ENCODE measurements at places on chromosomes 2 and 18.

DNA sequence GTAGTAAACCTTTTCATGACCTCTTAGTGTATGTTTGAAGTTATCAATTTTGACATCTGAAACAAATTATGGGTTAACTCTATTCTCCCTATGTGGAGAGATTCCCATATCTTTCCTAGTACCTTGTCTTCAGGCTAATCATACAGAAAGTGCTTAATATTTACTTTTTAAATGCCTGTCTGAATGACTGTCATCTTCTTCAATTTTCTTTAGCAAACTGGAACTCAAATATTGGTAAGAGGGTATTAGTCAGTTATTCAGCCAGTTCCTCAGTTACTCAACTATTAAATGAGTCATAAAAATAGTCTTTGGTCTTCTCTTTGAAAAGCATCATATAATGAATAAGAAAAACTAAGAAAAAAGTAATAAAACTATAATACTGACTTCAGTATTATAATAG, 1038.0 kb upstream of the PIK3C3 start:
- no peak for DNase-seq

GRCh38 chr2:173037245-173038120, 38.2 kb upstream of the MAP3K20 start:
- no peak for DNase-seq

GRCh38 chr2:9201185-9201891, 5.3 kb upstream of the ASAP2 start:
- DNase-seq = no peak

- no peak for DNase-seq
Measured at GRCh38 chr2:100018341-100019193, 123.8 kb downstream of the AFF3 start.

DNA sequence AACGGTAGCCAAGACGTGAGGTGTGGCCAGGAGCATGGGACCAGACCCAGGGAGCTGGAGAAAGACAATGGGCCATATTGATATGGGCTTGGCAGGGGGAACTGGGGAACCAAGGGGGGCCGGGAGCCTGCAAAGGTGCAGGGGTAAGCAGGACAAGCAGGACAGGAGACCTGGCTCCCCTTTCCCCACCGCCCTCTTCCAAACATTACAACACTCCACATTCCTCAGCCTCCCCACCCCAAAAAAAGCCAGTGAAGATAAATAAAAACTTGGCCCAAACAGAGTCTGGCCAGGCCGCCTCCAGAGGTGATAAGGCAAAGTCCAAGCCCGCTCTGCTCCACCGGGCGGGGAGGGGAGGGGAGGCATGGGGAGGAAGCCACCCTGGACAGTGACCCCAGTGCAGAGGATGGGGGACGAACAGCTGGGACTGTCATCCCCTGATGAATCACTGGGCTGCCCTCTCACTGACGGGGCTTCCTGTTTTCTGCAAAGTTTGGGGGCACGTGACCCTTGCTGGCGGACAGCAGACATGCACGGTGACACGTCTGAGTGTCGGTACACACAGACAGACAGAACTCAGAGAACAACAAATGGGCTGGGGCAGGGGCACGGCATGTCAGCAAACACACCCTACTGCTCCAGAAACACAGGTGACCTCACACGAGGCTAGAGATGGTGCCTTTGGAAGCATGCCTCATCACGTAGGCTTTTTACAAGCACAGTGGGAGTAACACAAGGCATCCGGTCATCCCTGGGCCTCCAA, 100.2 kb downstream of the TNS1 start:
- no peak for DNase-seq

- no peak for DNase-seq
Measured at GRCh38 chr2:110903548-110903947, 171.2 kb downstream of the ACOXL start.

GRCh38 chr2:234579231-234579962, 82.5 kb upstream of the ARL4C start:
- no peak for DNase-seq

DNA sequence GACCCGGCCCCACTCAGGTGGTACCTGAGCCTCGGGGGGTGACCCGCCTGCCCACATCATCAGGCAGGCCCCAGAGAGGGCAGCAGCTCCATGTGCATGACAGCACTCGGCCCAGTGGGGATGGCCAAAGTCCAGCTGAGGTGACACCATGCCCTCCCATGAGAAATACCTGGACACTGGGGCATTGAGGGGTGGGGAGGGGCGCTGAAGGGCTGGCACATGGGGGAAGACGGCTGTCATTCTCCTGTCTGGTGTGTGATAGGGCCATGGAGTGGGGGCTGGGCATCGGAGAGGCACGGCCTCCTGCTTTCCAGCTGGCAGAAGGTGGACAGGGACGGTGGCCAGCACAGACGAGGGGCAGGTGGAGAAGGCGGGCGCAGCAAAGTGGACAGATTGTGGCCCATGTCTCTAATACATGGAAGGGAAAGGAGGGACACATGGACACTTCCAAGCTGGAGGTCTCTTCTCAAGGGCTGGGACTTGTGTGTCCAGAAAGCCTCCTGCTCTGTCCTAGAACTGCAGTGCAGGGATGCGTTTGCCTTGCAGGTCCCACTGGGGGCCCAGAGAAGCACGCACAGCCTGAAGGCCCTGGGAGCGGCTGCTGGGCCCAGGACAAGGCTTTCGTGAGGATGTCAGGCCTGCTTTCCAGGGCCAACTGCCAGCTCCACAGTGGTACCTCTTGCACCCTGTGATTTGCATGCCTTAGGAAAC, 302.2 kb downstream of the NDUFA10 start:
- DNase-seq = no peak

DNA sequence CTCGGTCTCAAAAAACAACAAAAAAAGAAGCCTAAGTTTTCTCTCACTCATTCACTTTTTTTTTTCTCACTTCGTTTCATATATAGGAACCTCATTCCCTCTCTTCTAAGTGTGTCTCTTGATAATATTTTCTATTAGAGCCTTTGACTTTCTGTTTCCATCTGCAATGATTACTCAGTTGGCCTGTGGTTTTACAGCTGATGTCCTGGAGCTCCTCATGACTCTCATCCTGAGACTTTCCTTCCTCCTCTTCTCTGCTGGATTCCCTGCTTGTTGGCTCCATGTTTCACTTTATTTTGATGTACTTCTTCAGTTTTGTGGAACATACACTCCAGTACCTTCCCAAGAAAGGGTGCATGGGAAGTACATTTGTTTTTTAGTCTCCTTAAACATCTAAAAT, 154.2 kb upstream of the GATA6 start:
- DNase-seq = no peak

DNA sequence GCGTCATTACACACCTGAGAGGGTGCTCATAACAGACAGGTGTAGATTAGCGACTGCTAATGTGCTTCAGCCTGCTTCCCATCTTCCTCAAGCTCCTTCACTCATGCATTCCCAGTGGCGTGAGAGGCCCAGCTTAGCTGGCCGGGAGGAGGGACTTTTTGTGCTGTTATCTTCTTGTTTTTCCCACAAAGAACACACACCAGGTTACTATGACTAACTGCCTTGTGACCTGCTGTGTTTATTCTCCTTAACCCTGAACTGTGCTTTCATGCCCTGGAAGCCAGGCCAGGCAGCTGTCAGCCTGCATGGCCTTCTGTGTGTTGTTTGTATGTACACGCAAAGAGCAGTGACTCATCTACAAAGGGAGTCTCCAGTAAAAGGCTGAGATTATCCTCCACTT, 143.8 kb downstream of the PIEZO2 start:
- no peak for DNase-seq

- DNase-seq = no peak
Measured at GRCh38 chr2:6924924-6925409, 7.8 kb downstream of the RNF144A start.

- DNase-seq = no peak
Measured at GRCh38 chr2:221423210-221423804, 148.8 kb downstream of the EPHA4 start.

GRCh38 chr2:145066151-145066661, 546.3 kb upstream of the ZEB2 start:
- no peak for DNase-seq

DNA sequence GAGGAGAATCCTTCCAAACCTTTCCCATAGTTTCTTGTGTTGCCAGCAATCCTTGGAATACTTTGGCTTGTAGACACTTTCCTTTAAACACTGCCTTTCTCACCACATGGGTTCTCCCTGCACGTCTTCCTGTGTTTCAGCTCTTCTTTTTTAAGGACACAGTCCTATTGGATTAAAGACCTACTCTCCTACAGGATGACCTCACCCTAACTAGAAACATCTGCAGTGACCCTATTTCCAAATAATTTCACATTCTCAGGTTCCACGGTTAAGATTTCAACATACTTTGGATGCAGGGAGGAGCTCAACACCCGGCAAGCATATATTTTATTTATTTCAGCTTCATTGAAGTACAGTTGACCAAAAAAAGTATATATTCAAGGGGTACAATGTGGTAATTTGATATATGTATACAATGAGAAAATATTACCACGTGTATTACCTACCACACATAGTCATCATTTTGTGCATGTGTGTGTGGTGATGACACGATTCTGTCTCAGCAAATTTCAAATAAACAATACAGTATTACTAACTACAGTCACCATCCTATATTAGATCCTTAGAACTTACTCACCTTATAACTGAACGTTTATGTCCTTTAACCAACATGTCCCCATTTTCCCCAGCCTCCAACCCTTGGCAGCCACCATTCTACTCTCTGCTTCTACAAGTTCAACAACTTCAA, 745.0 kb downstream of the CBLN2 start:
- no peak for DNase-seq

DNA sequence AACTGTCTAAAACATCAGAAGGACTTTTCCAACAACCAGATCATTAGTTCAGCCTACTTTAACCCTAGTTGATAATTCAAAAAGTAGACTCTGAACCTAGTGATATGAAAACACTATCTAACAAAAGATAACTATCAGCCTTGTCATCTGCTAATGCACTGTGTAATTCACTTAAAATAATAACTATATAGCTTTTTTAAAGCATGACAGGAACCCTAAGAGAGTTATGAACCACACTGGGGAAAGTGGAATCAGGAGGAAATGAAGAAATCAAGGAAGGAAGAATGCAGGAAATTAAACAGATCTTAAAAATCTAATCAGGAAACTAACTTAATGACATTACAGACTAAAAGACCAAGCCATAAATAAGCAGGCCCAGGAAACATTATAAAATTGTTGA, 9.0 kb downstream of the B4GALT6 start:
- no peak for DNase-seq

DNA sequence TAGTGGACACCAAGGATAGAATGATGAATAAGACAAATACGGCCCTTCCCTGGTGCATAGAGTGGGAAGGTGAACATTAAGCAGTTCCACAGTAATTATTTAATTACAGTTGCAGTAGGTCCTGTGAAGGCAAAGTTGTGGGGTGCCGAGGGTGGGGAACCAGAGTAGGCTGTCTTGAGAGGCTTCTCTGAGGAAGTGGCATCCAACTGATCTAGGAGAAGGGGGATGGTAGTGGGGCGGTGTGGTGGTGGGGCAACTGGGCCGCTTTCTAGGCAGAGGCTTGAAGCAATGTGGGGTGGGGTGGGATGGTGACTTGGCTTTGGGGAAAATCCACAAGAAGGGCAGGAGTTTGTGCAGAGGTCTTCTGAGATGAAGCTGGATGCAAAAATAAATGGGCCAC, 11.7 kb downstream of the ACSL3 start:
- no peak for DNase-seq

DNA sequence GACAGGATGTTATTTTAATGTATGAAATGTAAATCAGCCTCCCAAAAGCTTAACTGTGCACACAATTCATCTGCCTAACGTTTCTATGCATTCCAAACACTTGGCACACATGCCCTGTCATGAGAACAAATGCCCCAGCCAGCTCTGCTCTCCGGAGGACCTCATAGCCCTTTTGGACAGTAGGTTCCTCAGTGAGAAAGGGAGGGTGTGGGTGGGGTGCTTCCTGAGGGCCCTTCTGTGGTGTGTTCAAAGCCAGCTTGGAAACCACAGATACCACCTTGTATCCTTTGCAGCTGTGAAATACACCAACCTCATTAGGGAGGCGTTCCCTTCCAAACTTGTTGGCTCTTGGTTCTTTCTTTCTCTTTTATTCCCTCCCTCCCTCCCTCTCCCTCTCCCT, 102.2 kb upstream of the ASB18 start:
- DNase-seq = peak; percentile 60

DNA sequence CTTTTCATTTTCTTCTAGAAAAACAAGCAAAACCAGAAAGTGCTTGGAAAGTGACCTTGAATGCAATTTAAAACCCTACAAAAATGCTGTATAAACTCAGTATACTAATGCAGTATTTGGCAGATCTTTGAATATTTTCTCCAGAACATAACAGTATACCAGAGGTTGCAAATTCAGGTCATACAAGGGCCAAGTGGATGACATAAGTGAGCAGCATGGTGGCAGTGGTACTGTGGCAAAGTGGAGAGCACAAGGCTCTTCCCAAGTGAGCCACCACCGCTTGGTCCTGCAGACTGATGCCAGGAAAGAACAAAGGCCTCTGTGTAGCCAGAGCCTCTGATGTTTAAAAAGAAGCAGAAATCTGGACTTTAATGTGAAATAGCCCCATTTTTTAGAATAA, 33.1 kb downstream of the METTL4 start:
- no peak for DNase-seq

DNA sequence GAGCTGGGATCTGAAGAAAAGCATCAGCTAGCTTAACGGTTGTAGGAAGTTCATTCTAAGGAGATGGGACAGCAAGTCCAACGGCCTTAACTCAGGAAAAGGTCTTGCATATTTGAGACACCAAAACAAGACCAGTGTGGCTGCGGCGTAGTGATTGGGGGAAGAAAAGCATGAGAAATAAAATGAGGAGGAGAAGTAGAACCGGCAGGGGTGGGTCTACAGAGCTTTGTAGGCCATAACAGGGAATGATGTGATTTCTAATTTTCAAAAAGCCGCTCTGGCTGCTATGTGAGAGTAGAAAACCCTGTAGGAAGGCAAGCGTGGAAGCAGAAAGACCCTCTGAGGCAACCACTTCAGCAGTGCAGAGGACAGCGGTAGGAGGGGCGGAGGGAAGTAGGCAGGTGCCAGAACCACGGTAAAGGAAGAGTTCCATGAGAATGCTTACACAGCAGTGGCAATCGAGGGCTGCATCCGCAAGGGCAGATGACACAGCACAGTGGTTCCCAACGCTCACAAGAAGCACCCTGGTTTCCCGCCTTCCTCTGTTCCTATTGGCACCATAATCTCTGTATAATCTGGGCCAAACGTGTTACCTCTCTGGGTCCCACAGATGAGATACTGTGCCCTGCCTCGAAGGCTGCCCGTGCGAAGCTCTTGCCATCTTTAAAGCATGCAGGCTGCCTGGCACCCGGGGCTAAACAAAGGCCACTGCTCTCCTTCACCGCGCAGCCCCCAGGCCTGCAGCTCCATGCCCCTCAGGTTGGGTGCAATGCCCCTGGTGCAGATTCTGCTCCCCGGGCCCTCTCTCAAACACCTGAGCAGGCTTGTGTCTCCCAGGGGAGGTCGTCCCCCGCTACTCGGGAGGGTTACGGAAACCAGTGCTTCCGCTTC, 795 bp downstream of the ANKRD39 start:
- peak; percentile 33 for DNase-seq

- no peak for DNase-seq
Measured at GRCh38 chr2:181752301-181752700, 72.0 kb upstream of the NEUROD1 start.

Data from CD4-positive, alpha-beta T cell treated with Interleukin-21 for 1 hour (primary cell).